ENCODE measurements at places on chromosomes 16 and 17. TPM values are rescaled to one million over a fixed set of nuclear protein-coding genes. Genes with fewer than 3 reads are reported as not detected.

GRCh38 chr16:31451681-31452351 is 7.5 kb upstream of the ARMC5 start:
- no peak for DNase-seq

DNA sequence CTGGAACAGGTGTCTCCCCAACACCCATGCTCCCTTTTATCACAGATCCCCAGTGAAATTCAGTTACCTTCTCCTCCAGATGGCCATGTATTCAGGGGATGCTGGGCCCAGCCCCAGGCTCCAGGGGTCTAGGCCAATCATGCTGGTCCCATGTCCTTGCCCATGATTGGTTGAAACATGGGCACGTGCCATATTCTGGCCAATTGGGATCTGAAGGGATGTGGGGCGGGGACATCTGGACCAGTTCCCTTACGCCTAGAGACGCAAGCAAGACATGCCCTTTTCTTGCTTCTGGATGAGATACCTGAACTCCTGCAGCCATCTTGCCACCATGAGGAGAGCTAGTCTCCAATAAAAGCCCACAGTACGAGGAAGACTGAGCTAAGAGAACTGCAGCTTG is 31.0 kb upstream of the ST6GALNAC1 start:
- DNase-seq, result no peak

DNA sequence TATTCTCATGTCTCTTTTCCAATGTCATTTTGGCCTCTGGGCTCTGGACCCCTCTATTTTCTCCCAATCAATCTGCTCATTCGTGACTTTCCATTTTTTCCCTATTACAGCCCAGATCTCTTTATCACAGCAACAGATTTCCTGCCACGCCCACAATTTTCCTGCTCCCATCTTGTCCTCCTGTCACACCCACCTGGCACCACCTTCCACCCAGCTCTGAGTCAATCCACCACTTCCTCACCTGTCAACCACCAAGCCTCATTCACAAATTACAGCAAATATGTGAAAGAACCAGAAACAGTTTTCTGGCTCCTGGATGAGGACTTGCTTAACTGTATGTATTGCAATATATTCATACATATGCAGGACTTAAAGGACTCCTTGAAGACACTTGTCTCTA is 311.3 kb downstream of the GRIN2A start:
- no peak for DNase-seq

DNA sequence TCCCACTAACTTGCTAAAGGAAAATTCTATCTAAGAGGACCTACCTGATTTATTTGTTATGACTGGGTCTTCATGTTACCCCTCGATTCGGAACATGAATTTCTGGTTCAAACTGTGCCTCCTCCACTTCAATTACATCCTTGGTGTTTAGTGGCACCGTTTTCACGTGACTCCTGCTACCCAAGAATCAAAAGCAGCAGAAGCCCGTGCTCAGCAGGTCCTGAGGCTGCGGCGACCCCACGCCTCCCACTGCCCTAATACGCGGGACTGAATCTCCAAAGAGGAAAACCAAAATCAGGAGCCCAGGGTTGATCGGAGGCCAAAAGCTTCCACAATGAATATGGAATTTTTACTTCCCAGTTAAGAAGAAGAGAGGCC is 94.0 kb upstream of the METRNL start:
- no peak for DNase-seq

GRCh38 chr16:17296431-17296830 is 174.3 kb downstream of the XYLT1 start:
- no peak for DNase-seq

DNA sequence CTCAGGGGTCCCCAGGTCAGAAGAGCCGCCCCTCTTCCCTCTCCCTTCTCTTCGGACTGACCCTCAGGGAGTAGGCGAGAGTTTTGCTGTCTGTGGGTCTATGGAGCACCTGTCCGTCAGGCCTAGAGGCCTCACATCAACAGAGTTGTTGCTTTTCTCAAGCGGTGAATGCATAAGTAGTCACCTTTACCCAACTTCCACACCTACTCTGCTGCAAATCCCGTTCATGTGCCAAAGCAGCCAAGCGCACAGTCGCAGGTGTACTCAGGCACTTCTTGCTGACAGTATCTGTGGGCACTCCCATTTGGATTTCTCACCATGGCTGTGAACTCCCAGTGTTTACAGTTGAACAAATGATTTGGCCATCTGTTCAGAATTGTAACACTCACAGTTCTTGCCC is 4.0 kb upstream of the FA2H start:
- DNase-seq, result no peak

DNA sequence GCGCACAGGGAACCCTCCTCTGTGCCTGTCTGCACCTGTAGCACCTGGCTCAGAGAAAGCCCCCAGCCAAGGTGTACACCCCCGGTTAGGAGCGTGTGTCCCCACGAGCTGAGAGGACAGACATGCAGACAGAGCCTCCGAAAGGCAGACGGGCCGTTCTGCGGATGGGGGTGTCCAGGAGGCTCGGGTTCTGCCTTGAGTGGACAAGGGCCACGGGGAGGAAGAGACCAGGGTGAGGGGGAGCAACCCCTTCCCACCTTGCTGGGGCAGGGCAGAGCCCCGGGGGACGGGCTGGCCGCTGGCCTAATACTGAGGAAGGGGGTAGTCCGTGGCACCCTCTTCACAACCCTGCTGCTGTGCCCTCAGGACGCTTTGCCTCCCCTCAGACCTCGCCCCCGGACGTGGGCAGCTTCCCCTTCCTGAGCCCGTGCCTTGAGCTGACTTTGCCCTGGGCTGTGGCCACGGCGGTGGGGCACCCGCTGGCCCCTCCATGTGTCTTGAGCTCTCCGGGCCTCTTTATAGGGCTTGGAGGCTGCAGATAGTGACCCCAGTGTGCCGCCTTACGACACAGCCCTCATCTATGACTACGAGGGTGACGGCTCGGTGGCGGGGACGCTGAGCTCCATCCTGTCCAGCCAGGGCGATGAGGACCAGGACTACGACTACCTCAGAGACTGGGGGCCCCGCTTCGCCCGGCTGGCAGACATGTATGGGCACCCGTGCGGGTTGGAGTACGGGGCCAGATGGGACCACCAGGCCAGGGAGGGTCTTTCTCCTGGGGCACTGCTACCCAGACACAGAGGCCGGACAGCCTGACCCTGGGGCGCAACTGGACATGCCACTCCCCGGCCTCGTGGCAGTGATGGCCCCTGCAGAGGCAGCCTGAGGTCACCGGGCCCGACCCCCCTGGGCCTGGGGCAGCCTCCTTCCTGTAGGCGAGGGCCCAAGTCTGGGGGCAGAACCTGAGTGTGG is 5.7 kb downstream of the SLC22A31 start:
- DNase-seq, result no peak

- peak; percentile 91 for DNase-seq
These were observed 44.0 kb upstream of the YPEL2 start for GRCh38 chr17:59287452-59287851.

- no peak for DNase-seq
These were observed 21.3 kb upstream of the UBE2I start for GRCh38 chr16:1287982-1288670.

GRCh38 chr16:55532227-55532626 is 23.4 kb downstream of the LPCAT2 start:
- DNase-seq, result no peak

DNA sequence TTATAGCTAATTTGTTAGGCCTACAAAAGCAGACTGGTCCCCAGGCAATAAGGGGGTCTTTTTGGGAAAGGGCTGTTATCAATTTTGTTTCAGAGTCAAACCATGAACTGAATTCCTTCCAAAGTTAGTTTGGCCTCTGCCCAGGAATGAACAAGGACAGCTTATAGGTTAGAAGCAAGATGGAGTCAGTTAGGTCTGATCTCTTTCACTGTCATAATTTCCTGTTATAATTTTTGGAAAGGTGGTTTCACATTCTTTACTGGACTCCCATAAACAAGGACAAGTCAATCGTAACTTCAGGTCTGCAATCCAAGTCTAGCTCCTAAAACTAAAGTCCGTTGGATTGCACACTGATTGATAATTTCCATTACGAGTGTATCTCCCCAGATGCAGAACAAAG is 30.1 kb upstream of the SHCBP1 start:
- no peak for DNase-seq

GRCh38 chr16:79505344-79505743 is 95.2 kb downstream of the MAF start:
- no peak for DNase-seq

DNA sequence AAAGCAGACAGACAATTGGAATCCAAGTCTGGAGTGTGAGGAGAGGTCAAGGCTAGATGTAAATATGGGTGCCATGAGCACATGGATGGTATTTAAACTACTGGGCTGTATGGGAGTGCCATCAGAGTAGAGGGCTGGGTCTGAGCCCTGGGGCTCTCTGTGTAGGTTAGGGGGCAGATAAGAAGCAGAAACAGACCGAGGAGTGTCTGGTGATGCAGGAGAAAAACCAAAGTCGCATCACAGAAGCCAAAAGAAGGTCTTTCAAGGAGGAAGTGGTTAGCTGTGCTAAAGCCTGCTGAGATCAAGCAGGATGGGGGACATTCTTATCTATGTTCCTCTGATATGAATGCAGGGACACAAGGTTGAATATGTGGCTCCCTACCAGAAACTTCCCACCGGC is 1.9 kb downstream of the TSEN54 start:
- DNase-seq, result no peak

DNA sequence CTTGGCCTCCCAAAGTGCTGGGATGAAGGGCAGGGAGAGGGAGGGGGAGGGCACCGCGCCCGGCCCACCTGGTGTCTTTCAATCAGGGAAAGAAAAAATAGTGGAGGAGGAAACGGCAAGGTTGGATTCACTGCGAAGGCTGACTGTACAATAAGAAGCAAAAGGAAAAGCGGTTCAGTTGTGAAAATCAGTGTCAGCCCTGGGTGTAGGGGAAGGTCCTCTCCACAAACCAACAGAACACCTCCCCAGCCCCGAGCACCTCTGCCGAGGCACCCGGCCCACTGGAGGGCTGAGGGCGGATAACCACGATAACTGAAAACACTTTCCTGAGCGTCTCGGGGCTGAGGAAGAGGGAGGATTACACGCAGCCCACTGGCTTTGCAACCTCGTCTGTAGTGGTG is 1.4 kb upstream of the SPG7 start:
- DNase-seq, result no peak

DNA sequence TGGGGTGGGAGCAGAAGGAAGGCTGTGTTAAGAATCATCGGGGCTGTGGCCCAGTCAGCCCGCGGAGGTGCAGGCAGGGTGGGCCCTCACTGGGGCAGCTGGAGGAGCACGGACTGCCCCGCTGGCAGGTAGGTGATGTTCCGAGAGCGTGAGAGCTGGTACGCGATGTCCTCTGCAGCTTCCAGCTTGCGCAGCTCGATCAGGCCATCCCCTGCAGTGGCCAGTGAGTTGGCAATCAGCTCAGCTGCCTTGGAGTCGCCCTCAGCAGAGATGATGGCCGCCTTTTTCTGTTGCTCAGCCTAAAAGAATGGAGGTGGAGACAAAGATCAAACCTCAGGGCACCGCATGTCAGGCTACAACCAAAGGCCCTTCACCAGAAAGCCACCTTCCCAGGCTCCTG is 9.8 kb downstream of the PHB1 start:
- no peak for DNase-seq

GRCh38 chr16:5581908-5582307 is 484.3 kb upstream of the EEF2KMT start:
- no peak for DNase-seq

- no peak for DNase-seq
These were observed 24.4 kb downstream of the YPEL2 start for GRCh38 chr17:59355702-59356325.

GRCh38 chr16:26856791-26857190 is 209.9 kb upstream of the C16orf82 start:
- DNase-seq, result no peak

DNA sequence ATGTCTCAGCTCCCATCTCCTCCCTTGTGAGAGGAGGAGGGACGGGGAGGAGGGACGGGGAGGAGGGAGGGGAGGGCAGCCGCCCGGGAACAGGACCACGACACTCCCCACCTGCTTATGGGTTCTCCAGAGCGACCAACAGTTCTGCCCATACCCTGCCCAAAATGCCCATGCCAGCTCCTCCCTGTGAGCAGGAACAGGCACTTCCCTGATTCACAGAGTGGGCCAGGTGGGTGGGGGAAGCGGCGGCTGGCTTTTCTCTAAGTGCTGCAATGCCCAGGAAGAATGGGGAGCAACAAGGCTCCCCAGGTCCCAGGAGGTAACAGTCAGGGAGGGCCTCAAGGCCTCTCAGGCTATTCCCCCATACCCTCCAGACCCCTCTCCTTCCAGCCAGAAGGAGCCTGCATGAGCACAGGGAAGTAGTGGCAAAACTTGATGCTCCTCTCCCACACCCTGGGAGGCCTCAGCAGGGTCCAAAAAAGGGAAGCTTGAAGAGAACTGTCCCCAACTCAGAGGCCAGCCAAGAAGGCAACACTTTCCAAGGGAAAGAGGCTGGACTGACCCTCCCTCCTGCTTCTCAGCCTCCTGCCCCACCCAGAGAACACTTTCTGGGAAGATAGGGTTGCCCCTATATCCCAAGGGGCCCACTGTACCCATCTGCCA is 53.8 kb downstream of the MYO18A start:
- DNase-seq, result no peak

GRCh38 chr17:10899281-10899680 is 61.4 kb upstream of the PIRT start:
- no peak for DNase-seq

DNA sequence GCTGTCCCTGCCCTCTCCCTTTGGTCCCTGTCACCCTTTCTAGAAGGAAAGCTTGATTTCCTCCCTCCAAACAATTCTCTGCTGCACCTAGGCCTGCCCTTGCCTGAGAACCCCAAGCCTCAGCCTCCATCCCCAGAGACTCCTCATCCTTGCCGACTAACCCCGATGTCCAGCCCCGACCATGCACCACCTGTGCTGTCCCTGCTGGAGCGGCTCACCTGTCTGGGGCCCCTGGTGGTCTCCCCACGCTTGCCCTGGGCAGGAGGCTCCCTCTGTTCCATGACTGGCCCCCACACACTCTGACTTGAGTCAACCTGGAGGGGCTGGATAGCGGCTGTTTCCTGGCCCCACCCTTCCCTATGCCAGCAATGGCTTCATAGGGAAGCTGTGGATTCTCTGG is 12.0 kb upstream of the SRRM2 start:
- no peak for DNase-seq

- no peak for DNase-seq
These were observed 8.2 kb downstream of the UBE2I start for GRCh38 chr16:1317479-1318267.

- no peak for DNase-seq
These were observed 107.2 kb upstream of the DYNLRB2 start for GRCh38 chr16:80433623-80434022.

GRCh38 chr17:32299580-32300164 is 34.0 kb downstream of the RHBDL3 start:
- DNase-seq, result no peak

GRCh38 chr17:35708951-35709350 is 22.5 kb upstream of the RASL10B start:
- no peak for DNase-seq

The DYNLRB2 gene
- not detected for total RNA-seq

The PLA2G10 gene
- total RNA-seq, result not detected

The SLC6A2 gene
- total RNA-seq, result not detected

The FBXL19 gene
- 27.0 TPM for total RNA-seq

The CCL5 gene
- total RNA-seq, result not detected

The GFAP gene
- total RNA-seq, result 0.35 TPM

The HOXB8 gene
- total RNA-seq, result not detected

The NLRC3 gene
- total RNA-seq, result 2.0 TPM

The DOK4 gene
- total RNA-seq, result 29.7 TPM

The YWHAE gene
- total RNA-seq, result 487 TPM
